ENCODE measurements at places on chromosomes 12 and 14.
A peak's percentile ranks its signal among the peaks of the same experiment; 100 is the strongest.

DNA sequence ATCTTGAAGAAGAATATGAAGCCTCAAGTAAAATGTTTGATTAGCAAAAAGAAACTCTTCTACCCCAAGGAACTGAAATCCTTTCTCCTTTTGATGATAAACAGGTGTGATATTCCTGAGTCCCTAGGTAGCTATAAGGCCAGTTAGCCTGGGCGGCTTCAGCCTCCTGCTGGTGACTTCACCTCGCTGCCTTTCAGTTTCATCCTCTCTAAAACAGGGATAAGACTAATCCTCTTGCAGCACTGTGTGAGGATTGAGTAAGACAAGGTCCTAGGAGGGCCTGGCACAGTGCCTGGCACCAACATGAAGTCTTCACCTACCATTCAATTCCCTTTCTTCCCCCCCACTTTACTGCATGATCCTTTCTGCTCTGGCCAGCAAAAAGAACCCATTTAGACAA lies 42.1 kb downstream of the CIT start:
- no peak for DNase-seq

DNA sequence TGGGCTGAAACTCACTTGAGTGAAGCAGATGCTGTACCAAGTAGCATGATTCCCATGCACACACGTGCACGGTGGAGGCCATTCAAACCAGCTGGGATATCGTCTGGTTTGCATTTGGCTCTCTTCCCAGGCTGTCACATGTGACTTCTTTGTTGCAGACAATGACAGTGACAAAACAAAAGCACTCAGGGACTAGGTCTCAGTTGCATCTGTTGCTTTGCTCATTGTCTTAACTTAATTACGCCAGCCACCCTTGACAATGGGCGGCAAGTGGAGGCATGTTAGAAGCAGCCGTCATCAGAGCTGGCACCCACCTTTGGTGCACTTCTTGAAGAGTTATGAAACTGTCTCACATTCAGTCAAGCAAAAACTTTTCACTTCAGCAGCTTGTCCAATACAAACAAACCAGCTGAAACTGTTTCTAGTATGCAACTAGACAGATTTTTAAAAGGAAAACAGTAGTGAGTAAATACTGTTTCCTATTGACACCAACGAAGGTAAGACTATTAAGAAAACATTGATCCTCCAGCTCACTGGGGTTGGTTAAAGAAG lies 74.3 kb downstream of the IGF1 start:
- peak; percentile 35 for DNase-seq

DNA sequence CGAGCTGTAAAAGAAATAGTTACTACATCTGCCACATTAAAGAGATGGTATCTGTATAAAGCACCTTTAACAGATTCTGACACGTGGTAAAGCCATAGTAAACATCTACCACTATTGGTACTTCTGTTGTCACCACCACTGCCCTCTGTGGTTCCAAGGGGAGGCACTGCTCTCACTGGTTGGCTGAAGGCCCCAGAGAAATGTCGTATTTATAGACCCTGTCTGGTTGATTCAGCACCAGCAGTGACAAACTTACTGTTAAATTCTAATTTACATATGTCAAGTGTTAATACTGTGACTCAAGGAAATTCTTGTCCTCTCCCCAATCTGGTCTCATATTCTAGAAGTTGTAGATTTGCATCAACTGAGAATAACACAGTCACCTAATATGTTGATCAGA lies 281.1 kb downstream of the ERC1 start:
- DNase-seq = no peak

DNA sequence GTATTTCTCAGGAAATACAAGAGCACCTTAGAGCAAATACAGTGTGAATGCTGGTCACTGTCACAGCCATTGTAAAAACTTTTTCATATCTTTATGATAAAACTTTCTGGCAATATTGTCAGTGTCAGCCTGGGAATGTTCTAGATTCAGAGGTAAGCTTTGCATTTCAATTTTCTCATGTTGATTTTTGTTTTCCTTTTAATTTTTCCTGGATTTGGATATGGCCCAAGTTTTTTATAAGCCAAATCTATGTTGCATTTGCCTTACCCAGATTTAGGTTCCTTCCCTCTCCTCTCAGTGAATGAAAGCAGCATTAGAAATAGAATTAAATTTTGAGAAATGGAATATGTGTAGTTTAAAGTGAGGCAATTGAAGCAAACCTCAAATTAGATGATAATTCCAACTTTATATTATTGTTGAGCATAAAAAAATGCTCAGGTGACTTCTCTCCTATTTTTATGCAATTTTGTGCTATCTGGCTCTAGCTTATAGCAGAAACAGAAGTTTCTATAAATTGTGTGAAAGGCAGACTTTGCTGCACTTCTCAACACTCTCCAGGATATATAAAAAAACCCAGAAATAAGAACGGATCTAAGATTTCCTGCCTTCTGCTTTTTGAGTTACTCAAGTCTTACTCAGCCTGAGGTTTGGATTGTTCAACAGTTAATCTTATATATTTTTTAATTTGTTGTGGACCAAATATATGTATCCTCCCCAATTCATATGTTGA lies 368.2 kb upstream of the PRICKLE1 start:
- DNase-seq = no peak

DNA sequence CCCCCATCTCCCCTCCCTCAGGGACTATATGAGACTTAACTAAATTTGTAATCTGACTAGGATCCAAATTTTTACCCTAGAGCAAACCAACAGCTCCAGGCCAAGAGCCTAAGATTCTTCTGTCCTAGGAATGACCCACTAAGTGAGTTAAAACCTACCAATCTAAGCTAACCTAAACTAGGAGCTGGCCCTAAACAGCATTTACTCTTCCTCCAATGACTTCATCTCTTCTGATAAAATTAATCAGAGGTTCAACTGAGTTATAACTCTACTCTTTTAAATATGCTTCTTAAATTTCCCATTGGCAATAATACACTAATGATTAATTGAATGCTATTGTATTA lies 39.9 kb upstream of the TMPO start:
- no peak for DNase-seq

DNA sequence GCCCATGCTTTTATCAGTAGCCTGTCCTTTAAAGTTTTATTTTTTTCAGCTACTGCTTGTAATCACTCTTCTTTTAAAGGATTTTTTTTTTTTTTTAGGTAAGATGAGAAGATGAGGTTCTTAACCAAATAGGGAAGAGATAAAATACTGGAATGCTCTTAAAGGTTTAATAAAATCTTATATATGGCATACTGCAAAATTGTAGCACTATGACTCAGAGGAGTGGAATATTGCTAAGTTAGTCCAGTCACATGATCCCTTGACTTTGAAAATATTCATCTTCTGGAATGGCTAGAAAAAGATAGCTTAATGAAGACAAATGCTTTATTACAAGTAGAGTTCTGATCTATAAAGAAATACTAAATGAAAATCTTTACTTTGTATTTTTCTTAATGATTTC lies 116.6 kb downstream of the NAV3 start:
- no peak for DNase-seq

GRCh38 chr14:69328765-69329164 lies 68.8 kb downstream of the GALNT16 start:
- peak; percentile 39 for DNase-seq

DNA sequence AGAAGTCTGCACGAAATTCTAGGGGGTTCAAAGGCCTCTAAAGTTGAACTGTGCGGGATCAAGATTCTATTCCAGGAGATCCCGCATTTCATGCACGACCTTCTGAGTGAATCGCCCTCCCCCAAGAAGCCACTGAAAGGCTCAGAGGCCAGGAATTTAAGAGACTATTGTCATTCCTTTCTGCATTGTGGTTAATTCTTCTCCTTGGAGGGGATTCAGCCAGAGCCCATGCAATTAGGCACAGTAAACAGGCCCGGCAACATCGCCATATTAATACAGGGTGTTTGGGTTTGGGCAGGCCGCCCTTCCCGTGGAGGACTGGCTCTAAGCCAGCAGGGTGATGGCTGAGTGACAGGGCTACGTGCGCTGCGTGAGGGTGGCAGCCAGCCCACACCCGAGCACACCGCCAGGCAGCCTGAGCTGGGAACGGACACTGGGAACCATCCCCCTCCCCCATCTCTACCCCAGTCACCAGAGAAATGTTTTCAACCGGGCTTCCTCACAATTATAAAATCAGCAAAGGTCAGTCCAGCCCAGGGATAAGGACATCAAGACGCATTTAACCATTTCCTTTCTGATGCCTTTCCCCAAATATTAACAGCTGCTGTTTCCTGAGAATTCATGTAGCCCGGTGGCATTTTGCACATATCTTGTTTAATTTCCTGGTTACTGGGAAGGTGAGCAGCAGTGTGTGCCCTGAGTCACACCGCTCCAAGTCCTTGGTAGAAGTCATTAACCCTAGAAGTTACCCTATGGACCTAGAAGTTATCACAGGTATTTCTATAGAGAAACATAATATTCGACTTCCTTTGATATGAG lies 12.5 kb downstream of the EGLN3 start:
- peak; percentile 93 for DNase-seq

GRCh38 chr14:53273671-53274072 lies 120.5 kb upstream of the DDHD1 start:
- no peak for DNase-seq

GRCh38 chr12:132338781-132339180 lies 9.4 kb upstream of the GALNT9 start:
- no peak for DNase-seq

DNA sequence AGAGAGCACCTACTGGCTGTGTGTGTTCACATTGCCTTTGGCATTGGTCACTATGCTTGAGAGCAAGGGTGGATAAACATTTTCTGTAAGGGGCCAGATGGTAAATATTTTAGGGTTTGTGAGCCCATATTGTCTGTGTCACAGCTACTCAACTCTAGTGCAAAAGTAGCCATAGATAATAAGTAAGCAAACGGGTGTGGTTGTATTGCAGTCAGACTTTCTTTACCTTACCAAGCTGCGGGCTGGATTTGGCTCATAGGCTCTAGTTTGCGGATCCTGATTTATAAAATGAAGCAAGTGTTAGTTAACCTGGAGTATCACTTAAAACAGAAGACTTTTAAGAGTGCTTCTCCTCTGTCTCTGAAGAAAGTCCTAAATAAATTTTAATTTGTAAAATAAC lies 169.0 kb downstream of the KICS2 start:
- no peak for DNase-seq

Measured in NCI-H446 (cell line).